Osteoblast (primary cell): ENCODE measurements at places on chromosomes 5 and 9. TPM values are rescaled to one million over a fixed set of nuclear protein-coding genes. Genes with fewer than 3 reads are reported as not detected.

DNA sequence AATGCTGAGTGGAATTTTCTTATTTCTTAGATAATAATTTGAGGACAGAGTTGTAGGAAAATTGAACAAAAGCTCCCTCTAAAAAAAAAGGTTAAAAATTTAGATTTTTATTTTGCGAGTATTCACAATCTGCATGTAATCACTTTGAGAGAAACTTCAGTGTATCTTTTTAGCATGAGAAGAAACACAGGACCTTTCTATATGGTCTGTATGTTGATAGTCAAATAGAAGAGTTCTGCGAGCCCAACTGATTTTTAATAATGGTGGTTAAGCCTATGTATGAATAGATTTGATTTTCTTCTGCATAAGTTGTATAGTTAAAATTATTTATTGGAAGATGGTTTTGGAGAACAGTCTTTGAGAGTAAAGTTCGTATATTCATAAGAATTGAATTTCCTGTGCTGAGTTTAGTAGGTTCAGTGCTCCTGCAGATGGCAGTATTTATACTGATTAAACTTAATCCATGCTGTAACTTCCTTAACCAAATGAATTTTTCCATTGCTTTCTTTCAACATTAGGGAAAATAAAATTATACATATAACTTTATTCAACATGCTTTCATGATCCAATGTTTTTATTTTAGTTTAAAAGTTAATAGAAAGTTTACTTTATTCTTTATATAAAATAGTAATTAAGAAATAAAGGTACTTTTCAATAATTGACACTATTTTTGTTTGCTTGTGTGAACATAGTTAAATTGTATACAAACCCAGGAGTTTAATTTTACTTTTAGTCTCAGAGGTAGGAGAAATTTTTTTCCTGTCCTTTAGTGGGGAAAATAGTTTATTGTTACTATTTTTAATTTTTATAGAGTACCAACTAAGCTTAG, 19.6 kb downstream of the TCERG1 start:
- no peak overlapping the region for H3K27ac ChIP-seq
- no peak for DNase-seq
- no peak overlapping the region for H3K4me3 ChIP-seq
- peaks cover 40% of the 10 kb centered on the region for H3K36me3 ChIP-seq
- peaks cover 6% of the 10 kb centered on the region for H3K4me1 ChIP-seq
- no peaks in the 10 kb centered on the region for H3K27me3 ChIP-seq

- H3K4me3 ChIP-seq = no peak overlapping the region
- H3K27me3 ChIP-seq = no peaks in the 10 kb centered on the region
- H3K27ac ChIP-seq = no peak overlapping the region
- H3K36me3 ChIP-seq = no peaks in the 10 kb centered on the region
- no peak for DNase-seq
Observed at GRCh38 chr9:27755846-27756245, 182.6 kb upstream of the C9orf72 start.

- H3K36me3 ChIP-seq = no peaks in the 10 kb centered on the region
- H3K27ac ChIP-seq = no peak overlapping the region
- no peaks in the 10 kb centered on the region for H3K4me1 ChIP-seq
- no peaks in the 10 kb centered on the region for H3K27me3 ChIP-seq
- DNase-seq = no peak
- H3K4me3 ChIP-seq = no peak overlapping the region
Observed at GRCh38 chr5:71658916-71659662, 60.0 kb upstream of the CARTPT start.

DNA sequence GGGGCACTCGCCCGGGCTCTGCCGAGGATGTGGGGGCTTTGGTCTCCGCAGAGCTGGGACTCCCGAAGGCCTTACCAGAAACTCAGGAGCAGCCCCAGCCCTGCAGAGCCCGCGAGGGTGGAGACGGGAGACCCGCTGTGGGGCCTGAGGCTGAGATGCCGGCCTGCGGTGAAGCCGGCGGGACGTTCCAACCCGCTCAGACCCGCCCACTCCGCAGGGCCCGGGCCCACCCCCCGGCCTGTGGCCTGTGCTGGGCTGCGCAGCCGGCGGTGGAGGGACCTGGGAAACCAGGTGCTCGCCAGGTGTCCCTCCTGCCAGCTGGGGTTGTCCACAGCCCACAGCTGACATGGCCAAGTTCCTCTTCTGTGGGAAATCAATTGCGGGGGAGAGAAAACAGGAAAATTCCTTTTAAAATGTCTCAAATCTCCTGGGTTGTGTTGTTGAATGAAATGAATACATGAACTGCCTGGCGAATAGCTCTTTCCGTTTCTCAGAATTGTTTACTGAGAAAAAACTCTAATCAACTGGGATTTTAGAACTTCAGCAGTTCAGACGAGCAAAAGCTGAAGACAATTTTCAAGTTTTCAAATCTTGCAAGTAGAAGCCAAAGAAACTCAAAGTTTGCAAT, 49.0 kb upstream of the IRX4 start:
- no peak for DNase-seq
- no peak overlapping the region for H3K4me3 ChIP-seq
- H3K4me1 ChIP-seq = no peaks in the 10 kb centered on the region
- H3K27me3 ChIP-seq = peaks cover 9% of the 10 kb centered on the region
- no peaks in the 10 kb centered on the region for H3K36me3 ChIP-seq

DNA sequence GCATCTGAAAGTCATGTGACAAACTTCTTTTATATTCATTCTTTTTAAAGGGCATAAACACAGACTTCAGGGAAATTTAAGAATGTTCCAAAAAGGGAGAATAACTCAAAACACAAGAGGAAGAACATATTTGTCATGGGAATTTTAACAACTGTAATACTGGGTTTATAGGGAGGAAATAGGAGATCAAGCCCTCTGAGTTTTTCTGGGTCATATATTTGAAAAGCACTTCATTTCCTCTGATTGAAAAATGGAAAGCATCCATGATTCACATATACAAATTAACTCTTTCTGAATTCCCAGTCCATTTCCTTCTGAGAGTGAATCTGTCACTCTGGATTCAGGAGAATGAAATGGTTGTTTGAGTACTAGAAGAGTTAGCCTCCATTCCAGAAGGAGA, 26.8 kb downstream of the LURAP1L start:
- no peaks in the 10 kb centered on the region for H3K27me3 ChIP-seq
- H3K36me3 ChIP-seq = no peaks in the 10 kb centered on the region
- H3K4me1 ChIP-seq = peaks cover 10% of the 10 kb centered on the region
- no peak overlapping the region for H3K27ac ChIP-seq
- no peak for DNase-seq

DNA sequence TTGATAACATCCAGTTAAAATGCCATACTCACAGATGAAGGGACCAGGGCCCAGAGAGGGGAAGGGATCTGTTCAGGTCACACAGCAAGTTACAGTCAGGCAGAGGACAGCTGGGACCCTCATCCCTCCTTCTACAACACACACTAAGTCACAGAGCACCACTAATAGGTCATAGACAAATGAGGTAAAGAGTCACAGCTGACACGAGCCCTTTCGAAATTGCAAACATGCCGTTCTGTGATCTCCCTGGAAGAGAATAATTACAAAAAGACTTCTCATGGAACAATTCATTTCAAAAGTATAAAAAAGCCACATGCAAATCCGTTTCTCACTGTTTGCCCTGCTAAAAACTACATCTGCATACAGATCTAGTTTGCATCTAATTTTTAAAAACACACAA, 15.5 kb downstream of the IGFBPL1 start:
- no peak for DNase-seq
- no peak overlapping the region for H3K27ac ChIP-seq
- no peak overlapping the region for H3K4me3 ChIP-seq

RNF224 gene
- under 0.01 TPM in 1 of 2 replicates, not detected in the other for total RNA-seq

GRCh38 chr5:149320791-149321330, 24.4 kb upstream of the GRPEL2 start:
- no peaks in the 10 kb centered on the region for H3K36me3 ChIP-seq
- H3K4me1 ChIP-seq = peaks cover 23% of the 10 kb centered on the region
- peak; percentile 91 for DNase-seq
- H3K4me3 ChIP-seq = no peak overlapping the region
- peak overlapping the region; percentile 38 for H3K27ac ChIP-seq
- no peaks in the 10 kb centered on the region for H3K27me3 ChIP-seq
